CD4-positive, alpha-beta T cell (primary cell): ENCODE measurements at places on chromosomes 5 and 9. TPM values are rescaled to one million over a fixed set of nuclear protein-coding genes. Genes with fewer than 3 reads are reported as not detected.

- no peak for DNase-seq
Measured at GRCh38 chr5:96863114-96863513, 13.2 kb upstream of the ERAP2 start.

DNA sequence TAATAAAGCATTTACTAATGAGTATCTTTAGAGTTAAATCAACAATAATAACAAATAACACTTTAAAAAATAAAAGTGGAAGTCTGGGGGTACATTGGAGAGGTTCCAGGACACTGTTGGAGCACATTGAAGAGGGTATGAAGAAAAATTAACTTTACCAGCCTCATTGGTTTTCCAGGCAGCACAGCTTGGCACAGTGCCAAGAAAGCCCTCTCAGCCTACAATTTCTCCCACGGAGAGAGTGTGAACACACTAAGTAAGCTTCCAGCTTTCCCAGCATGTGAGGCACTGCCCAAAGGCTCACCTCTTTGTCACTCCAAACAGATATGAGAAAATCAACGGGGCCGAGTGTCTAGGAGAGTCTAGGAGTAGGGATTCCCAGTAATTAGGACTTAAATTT lies 1912.8 kb upstream of the NUDT12 start:
- DNase-seq: no peak

DNA sequence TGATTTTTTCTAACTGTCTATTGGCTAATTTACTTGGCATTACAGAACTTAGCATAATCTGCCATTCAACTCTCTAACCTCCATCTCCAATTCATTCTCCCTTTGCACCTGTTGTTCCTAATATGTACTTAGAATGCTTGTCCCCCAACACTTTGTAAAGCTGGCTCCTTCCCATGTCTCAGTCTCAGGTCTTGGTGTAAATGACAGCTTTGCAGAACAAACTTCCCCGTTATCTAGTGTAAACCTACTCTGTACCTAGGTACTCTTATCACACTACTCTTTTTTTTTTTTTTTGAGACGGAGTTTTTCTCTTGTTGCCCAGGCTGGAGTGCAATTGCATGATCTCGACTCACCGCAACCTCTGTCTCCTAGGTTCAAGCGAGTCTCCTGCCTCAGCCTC lies 77.2 kb upstream of the CTNNA1 start:
- no peak for DNase-seq

DNA sequence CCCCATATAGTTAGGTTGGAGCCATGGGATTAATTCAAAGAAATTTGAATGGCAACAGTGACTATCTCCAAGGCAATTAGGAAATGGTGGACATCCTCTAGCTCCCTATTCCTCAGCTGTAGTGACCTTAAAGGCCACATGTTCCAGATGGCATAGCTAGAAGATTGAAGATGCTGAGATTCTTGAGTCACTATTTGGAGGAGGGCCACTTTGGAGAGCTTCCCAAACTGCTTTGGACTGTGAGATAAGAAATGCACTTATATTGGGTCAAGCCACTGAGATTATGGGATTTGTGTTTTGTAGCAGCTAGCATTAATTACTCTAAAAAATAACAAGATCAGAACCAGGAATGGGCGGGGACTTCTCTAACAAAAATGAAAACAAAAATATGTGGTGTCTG lies 636.2 kb upstream of the CCNG1 start:
- no peak for DNase-seq

The PCDHB2 gene
- not detected for total RNA-seq

DNA sequence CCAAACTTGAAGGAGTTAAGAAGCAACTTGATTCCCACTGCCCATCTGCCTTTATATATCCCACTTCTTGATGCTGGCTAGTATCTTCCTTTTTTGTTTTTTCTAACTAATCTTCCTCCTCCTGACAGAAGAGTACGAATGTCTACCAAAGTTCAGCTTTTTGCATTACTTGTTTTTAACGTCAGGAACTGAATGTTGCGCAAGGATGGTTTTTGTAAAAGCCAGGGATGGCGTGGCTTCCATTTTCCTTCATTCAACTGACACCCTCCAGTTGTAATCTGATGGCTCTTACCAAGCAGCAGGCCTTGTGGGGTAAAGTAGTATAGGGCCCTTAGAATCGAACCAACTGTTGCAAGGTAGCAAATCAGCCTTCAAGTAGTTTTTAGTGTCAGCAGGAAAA lies 70.8 kb upstream of the GPR151 start:
- DNase-seq: no peak

The HAVCR2 gene
- total RNA-seq: 1.8 TPM

GRCh38 chr5:52692039-52692438 lies 95.7 kb upstream of the ITGA1 start:
- DNase-seq: no peak

DNA sequence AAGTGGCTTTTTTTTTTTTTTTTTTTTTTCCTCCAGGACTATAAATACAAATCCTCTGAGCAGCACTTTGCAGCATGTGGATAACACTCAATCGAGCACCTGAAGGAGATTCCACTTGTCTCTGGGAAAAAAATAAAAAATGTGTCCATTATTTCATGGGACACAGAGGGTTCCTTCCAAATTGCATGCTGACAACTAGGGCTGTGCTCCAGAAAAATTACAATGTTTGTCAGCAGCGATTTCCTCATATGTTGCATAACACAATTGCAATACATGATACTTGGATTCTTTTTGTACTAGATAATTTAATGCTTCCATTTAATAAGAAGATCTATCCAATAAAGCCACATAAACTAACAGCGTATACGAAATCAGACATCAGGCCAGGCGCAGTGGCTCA lies 84.4 kb downstream of the CDH18 start:
- DNase-seq: no peak

The SOWAHA gene
- not detected for total RNA-seq

- no peak for DNase-seq
Measured at GRCh38 chr9:74942801-74943200, 9.9 kb downstream of the C9orf40 start.

The SLC4A9 gene
- not detected for total RNA-seq

The ANKHD1 gene
- 212 TPM for total RNA-seq

DNA sequence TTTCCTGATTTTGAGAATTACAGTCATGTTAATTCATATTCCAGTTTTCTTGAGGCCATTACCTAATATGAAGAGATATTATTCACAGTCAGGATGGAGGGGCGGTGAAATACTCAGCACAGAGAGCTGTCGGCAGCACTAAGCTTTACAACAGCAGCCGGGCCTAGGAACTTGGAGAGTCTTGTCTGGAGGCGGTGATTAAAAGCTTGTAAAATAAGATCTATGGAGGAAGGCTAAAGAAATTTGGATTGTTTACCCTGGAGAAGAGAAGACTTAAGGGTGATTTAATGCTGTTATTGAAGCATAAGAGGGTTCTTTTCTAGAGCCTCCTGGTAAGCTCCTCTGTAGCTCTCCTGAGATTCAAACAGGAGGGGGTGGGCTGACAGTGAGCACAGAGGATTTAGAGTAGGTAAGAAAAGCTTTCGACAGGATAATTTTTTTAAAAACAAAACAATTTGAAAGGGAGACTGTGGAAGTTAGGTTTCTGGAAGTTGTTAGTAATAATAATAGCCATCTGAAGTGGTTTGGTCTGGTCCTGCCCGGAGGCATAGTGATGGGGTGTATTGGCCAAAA lies 406.3 kb upstream of the ADAMTSL1 start:
- DNase-seq: no peak

DNA sequence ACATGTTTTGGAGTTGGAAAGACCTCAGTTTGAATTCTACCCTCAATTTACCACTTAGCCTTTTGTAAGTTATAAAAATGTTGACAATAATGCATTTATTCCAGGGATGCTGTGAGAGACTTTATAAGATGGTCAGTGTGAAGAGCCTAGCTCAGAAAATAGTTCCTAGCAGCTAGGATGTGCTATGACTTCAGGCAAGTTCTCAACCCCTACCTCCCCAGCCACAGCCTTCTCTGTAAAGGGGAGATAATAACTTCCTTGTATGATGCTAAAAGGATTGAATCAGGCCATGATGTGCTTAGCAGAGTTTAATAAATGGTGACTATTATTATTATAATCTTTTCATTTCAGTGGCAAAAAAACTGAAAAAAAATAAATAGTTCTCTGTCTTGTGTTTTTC lies 77.6 kb downstream of the ALDH1A1 start:
- DNase-seq: no peak

GRCh38 chr5:143653766-143654282 lies 158.1 kb upstream of the HMHB1 start:
- no peak for DNase-seq

- no peak for DNase-seq
Measured at GRCh38 chr5:90408571-90409317, 812 bp downstream of the CETN3 start.

DNA sequence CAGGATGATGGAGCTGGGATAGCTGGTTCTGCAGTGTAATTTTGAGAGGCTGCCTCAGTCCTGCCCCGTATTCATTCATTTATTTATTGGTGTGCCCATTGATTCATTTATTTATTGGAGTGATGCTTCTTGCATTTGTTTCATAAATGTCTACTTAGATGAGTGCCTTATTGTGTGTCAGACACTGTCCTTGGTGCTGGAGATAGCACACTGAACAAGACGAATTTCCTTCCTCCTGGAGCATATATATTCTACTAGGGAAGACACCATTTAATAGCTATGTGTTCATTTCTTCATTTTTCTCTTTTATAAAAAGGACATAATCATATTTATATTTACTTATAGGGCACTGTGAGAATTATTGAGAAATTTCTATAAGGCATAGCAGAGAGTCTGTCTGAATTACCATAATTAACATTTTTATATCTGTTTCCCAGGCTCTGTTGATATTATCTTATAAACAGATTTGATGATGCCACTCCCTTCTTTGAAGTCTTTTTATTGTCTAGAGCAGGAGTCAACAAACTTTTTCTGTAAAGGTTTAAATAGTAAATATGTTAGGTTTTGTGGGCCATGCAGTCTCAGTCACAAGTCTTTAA lies 433.9 kb upstream of the ZNF608 start:
- no peak for DNase-seq

DNA sequence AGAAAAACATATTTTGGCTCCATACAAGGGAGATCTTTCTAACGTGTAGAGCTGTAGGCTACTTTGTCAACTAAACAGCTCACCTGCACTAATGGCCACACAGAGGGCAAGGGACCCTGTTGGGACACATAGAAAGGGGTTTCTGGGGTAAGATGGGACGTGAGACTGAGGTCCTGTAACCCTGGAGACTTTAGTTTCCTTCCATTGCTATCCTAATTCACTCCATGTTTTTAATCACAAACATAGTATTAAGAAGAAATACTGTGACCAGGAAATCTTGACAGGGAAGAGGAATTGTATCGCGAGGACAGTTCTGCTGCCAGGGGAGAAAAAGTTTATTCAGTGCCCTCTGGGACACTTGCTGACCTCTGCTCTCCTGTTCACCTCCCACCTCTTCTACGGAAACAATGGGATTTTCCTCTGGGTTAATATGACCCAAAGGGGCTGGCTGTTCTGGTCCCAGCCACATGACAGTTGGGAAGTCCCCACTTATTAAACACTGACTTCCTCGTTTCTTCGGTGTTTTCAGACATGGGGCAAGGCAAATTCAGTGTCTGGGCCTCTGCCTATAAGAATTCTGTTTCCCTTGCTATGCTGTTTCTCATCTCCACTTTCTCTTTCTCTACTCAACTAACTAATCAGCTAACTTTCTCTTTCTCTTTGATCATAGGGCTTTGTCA lies 106.9 kb upstream of the SEMA6A start:
- no peak for DNase-seq

The FST gene
- 0.67 TPM for total RNA-seq

GRCh38 chr5:83265318-83265717 lies 188.0 kb downstream of the XRCC4 start:
- DNase-seq: no peak

- no peak for DNase-seq
Measured at GRCh38 chr5:17316970-17317459, 99.6 kb downstream of the BASP1 start.

DNA sequence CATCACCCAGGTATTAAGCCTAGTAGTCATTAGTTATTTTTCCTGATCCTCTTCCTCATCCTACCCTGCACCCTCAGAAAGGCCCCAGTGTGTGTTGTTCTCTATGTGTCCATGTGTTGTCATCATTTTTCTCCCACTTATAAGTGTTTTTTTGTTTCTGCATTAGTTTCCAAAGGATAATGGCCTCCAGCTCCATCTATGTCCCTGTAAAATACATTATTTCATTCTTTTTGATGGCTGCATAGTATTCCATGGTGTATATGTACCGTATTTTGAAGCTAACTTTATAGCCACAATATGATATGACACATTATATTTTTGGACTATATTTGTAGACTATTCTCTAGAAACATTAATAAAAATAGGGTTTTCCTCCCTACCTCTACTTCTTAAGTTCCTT lies 324.4 kb upstream of the EDIL3 start:
- no peak for DNase-seq

- DNase-seq: no peak
Measured at GRCh38 chr9:137027369-137028262, at the start of gene ABCA2. Gene ABCA2, minus strand, starts transcription at chr9:137028237. Its CDS starts 97 bp downstream, at chr9:137028140.

GRCh38 chr5:24642022-24642421 lies 2.8 kb downstream of the CDH10 start:
- DNase-seq: no peak

DNA sequence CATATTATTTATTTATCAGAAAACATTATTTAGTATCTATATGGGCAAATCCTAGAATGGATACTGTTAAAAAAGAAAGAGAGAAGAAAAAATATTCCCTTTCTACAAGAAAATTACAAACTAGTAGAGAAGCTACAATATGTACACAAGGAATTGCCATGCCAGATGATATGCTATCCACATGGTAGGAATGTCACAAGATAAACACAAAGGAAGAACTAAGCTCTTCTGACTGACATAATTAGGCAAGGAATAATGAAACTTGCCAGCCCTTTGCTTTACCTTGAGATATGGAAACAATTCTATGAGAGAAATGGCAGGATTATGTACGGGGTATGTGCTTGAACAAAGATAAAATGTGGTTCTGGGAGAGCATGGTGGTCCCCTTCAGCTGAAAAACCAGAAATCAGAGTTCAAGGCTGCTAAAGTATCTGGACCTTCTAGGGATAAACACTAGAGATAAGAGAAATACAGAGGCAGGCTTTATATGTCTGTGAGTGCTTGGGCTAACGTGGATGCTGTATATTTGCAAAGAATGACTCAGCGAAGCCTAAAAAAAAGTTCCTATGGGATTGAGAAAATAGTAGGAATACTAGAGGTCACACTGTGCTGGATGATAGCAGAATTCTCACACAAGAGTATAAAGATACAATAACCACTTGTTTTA lies 451.6 kb downstream of the TLE1 start:
- no peak for DNase-seq

DNA sequence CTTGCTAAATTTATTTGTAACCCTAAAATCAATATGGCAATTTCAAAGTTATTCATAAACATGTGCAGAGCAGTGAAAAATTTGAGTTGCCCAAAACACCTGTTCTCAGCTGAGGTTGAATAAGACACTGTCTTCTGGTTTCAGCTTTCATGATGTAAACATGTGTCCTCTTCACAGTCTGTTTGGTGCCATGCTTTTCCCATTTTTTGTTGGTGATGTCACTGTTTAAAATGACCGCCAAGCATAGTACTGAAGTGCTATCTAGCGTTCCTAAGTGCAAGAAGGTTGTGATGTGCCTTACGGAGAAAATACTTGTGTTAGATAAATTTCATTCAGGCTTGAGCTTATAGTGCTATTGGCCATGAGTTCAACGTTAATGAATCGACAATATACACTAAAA lies 580.8 kb downstream of the ACTL7B start:
- no peak for DNase-seq

The C5orf34 gene
- 1.2 TPM for total RNA-seq
